Effector memory CD8-positive, alpha-beta T cell (primary cell): ENCODE measurements at places on chromosomes 4 and X.

GRCh38 chr4:146108756-146109155 is 66.8 kb upstream of the LSM6 start:
- DNase-seq = no peak

DNA sequence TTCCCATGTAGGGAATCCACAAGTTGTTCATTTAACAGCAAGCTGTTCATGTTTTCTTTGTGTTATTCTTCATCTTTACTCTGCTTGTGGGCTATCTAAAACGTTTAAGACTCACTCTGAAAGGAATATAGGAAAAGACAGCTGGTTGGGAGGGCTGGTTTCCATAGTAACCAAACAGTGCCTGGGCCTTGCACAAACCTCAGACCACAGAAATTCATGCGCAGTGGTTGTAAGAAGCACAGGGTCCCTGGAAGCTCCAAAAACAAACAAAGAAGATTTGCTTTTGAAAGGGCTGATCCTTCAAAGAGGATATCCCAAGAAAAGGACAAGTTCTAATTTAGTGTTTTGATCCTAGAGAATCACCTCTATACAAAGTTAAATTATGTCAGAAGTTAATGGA is 7.8 kb downstream of the SERTM2 start:
- DNase-seq = no peak

DNA sequence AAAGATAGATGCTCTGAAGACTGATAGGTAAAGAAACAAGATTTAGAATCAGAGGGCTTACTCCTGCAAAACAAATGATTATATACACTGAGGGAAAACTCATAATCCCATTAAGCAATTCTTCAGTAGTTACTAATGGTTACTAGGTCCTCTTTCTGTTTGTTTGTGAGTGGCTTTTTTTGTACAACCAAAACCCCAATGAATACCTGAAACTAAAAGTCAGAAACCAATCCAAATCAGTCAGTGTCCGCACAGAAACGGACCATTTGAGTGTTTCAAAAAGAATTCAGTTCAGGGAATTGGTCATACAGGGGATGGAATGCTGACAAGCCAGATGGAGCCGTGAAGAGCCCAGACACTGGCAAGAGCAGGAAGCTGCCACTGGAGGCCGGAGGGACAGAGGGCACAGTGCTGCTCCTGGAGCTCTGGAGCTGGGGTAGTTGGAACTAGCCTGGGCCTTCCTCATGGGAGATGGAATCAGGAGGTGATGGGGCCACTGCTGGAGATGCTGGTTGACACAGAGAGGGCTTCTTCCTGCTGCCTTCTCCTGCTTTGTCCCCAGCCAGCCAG is 31.9 kb downstream of the SETD7 start:
- DNase-seq = no peak

- no peak for DNase-seq
These were observed 57.0 kb downstream of the SORBS2 start for GRCh38 chr4:185754961-185755360.

GRCh38 chr4:141121768-141122454 is 11.4 kb downstream of the RNF150 start:
- DNase-seq = no peak

- no peak for DNase-seq
These were observed 141.5 kb upstream of the RBPJ start for GRCh38 chr4:26179316-26179760.

DNA sequence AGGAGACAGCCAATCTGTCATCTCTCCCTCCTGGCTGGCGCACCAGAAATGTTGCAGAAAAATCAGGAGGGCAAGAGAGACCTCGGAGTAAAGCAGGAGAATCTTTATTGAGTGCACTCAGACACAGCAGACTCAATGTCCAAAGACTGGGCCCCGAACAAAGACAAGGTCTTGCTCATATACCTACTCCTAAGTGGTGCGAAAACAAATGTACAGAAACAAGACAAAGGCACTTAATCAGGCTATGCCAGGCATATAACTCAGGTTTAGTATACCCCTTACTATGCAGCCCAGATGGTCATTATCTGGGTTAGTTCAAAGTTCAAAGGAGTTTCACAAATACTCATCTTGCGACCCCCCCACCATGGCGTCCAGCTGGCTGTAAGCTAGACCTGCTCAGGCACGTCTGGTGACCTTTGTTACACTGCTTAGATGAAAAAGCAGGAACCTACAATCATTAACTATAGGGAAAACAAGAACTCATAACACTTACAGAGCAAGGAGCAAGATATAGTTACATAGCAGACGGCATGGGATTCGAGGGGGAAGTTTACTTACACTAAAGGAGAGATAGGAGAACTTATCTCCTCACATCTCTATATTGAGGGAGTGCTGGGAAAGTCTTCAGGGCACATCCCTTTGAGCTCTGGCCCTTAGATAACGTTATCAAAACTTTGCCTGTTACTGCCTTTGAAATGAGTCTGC is 27.5 kb downstream of the SULT1E1 start:
- no peak for DNase-seq

GRCh38 chrX:127190381-127190780 is 370.9 kb downstream of the PRR32 start:
- no peak for DNase-seq

DNA sequence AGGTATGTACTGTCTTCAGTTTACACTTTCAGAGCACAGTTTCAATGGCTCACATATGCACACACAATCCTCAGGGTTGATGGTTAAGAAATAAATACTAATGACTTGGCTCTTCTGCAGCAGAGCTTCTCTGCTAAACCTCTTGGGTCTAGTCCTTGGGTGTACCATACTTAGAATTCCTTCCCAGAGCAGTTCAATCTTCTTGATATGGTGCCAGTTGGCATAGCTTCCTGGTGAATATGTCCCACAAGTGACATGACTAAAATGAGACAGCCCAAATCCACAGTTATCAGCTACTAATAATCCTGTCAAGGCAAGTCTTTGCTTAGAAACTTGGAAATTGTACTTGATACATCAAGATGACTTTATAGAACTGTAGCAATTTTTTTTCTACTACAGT is 654.4 kb downstream of the IQCM start:
- no peak for DNase-seq

DNA sequence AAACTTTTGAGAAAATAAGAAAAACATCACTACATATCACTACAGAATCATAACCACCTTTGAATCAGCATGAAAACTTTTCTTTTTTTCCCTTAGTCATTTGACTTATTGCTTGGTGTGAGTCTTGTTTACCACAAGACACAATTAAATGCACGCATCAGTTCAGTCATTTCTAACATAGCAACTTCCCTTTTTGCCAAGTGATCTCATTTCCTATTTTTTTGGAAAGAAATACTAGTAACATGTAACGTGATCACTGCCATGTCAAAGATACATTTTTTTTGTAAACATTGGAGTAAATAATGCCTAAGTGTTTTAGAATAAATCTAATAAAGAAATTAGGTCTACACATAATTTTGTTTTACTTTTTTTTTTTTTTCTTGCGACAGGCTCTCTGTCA is 5.1 kb upstream of the CXCL8 start:
- DNase-seq = no peak

GRCh38 chr4:110415478-110415877 is 60.5 kb upstream of the ENPEP start:
- no peak for DNase-seq

- no peak for DNase-seq
These were observed 224.9 kb upstream of the FAT1 start for GRCh38 chr4:186948361-186949242.

DNA sequence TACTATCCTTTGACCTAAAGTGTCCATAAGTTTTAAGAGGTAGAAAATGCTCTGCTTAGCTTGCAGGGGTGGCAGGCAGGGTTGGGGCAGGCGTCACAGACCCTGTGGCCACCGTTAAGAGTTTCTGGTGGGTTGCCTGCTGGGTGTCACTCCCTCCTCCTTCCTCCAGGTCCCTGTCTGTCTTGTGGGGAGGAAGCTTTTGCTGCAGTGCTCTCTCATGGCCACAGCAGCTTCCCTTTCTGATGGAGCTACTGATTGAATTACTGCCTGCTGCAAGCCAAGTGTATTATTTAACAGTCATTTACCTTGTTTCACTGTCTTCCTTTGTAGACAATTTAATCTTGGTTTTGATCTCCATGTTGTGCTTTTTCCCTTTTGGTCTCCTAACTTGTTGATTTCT is 384.6 kb downstream of the IDS start:
- no peak for DNase-seq

DNA sequence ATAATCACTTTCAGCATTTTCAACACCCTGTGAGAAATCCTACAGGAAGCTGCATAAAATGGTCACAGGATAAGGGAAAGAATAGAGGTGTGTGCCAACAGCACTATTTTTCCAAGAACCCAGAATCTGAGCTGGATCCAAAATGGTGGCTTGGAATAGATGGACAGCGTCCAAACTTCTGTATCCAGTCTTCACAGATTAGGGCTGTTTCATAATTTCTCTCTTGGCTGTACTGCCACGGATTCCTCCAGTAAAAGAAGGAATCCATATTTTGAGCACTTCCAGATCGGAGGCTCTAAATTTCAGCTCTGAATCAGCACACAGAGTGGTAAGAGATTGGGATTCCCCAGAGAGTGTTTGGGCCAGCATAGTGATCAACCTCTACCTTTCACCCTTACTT is 12.2 kb downstream of the MAOB start:
- no peak for DNase-seq

- no peak for DNase-seq
These were observed 48.0 kb upstream of the TMEM131L start for GRCh38 chr4:153418121-153418520.

- no peak for DNase-seq
These were observed 3.2 kb upstream of the NEK1 start for GRCh38 chr4:169615467-169616106.

DNA sequence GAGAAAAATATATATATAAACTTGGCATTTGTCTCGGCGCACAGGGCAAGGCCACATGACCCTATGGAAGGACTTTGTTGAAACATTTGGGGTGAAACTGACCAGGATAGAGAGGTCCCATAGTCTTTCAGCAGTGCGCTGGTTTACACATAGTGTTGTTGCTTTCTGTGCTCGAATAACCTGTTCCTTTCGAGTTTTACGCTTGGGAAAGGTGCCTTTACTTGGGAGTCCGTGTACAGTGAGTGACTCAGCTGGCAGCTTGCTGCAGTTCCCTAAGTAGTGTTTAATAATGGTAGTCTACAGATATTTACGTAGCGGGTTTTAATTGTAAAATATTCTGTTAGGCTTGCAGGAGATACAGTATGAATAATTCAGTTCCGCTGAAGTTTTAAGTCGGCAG is 578 bp downstream of the APOOL start:
- no peak for DNase-seq

GRCh38 chrX:2263203-2263602 is 237.6 kb downstream of the DHRSX start:
- DNase-seq = no peak

- DNase-seq = no peak
These were observed 50.2 kb upstream of the PDE5A start for GRCh38 chr4:119678761-119679160.

DNA sequence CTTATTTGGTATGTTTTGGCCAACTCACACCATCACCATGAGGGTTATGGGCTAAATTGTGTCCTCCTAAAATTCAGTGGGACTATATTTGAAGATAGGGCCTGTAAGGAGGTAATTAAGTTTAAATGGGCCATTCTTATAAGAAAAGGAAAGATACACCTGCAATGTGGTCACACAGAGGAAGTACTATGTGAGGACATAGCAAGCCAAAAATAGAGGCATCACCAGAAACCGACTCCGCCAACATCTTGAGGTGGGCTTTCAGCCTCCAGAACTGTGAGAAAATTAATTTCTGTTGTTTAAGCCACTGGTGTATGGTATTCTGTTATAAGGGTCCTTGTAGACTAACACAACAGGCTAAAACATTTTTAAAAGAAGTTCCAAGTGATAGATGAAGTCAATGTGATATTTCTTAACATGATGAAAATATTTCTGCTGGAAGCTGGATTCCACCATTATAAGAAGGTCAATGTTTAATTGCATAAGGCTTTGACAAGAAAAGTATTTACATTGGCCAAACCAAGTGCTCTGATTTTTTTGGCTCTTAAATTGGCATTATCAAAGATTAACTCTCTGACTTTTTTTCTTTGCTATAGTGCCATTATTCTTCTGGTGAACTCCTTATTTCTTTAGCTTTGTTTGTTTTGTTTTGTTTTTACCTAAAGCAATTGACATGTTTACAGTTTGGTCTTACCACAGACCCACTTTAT is 540.9 kb downstream of the PPARGC1A start:
- DNase-seq = no peak

GRCh38 chr4:16938512-16939040 is 40.1 kb upstream of the LDB2 start:
- DNase-seq = no peak

- no peak for DNase-seq
These were observed 44.5 kb upstream of the IL21 start for GRCh38 chr4:122665161-122665929.

DNA sequence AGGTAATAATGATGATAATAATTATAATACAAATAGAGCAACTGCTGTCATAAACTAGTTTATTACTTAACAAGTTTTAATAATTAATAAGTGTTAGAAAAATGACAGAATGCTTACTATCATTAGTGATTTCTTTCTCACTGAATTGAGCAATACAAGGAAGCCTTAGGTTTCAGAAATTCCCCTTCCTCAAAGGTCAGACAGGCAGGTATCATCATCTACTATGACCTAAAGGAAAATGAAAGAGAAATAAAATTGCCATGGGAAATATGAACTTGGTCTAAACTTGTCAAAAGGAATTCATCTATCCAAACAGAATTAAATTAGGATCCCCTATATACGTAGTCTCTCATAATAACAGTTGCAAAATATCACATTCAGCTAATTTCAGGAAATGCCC is 56.3 kb upstream of the SLC7A11 start:
- no peak for DNase-seq

DNA sequence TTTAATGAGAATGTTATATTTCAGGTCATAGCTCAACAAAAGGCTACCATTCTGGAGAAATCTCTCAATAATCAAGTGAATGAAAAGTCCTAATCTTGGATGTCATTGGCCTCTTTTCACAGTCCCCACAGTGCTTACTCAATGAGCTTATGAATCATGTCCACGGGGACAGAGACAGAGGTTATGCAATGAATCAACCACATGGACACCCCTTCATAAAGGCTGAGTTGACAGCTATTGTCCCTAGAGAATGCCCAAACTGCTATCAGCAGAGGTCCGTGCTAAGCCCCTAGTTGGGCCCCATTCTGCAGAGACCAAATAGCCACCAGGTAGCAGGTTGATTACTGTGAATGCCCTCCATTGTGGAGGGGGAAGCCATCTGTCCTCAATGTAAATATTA is 158.1 kb downstream of the LHFPL1 start:
- DNase-seq = no peak

DNA sequence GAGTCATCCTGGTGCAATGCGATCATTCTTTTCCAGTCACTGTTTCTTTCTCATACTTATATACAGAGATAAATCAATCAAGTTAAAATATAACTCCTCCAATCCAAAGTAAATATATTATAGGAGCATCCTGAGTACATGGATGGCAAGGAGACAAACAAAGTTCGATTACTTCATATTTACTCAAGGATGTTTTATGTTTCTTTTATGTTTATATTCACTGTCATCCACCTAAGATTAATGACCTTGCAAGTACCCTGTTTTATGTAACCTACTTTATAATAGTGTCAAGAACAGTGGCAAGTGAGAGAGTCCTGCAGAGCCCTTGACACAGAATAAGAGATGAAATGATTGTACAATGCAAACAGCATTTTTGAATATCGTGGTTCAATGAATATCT is at the start of gene UGT2B11:
Gene UGT2B11 (minus strand): TSS at position 33 of the 400 bp plus-strand sequence. CDS start 26 bp downstream, at position 7.
- DNase-seq = no peak

GRCh38 chr4:76748649-76749048 is 149.3 kb downstream of the SOWAHB start:
- DNase-seq = no peak
